ENCODE measurements at places on chromosomes 12 and 14.

GRCh38 chr14:88592031-88592430 is 29.2 kb downstream of the ZC3H14 start:
- no peak for DNase-seq

- peak; percentile 17 for DNase-seq
Observed at GRCh38 chr12:7439579-7440505, 4.1 kb downstream of the CD163L1 start.

DNA sequence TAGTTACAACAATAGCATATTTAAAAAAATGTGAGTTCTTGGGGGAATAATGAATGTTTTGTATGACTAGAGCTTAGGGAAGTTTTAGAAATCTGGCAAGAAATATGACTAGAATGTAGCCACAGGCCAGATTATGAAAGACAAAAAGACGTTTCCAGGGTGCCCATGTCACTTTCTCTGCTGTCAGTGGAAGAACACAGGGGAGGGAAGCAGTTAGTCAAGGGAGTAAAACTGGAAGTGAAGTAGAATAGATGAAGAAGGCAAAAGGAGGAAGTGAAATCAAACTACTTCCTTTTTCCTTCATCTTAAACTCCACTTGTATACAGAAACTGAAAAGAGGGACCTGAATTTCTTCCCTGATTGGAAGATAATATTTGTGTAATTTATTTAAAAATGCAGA is 81.2 kb upstream of the ATP2B1 start:
- no peak for DNase-seq

GRCh38 chr14:77375164-77375950 is 1.5 kb downstream of the TMED8 start:
- no peak for DNase-seq

- DNase-seq: no peak
Observed at GRCh38 chr12:48040354-48040753, 36.1 kb upstream of the COL2A1 start.

DNA sequence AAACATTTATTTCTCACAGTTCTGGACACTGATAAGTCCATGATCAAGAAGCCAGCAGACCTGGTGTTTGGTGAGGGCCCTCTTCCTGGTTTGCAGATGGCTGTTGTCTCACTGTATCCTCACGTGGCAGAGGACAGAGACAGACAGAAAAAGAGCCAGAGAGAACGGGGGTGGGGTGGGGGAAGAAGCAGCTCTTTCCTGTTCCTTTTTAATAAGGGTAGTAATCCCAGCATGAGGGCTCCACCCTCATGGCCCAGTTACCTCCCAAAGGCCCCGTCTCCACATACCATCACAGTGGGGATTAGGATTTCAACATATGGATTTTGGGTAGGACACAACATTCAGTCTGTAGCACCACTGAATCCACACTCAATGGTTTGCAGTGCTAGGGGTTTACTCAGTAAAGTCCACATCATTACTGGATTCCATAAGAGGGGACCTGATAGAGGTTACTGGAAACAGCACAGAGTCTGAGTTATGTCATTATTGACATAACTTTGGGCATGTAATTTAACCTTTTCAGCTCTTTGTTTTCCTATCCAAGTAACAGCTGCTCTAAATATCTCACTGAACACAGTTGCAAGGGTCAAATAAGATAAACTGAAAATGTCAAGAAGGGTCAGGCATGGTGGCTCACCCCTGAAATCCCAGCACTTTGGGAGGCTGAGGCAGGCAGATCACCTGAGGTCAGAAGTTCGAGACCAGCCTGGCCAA is 53.2 kb downstream of the RPAP3 start:
- DNase-seq: no peak

- no peak for DNase-seq
Observed at GRCh38 chr14:99664058-99664936, 19.4 kb downstream of the HHIPL1 start.

DNA sequence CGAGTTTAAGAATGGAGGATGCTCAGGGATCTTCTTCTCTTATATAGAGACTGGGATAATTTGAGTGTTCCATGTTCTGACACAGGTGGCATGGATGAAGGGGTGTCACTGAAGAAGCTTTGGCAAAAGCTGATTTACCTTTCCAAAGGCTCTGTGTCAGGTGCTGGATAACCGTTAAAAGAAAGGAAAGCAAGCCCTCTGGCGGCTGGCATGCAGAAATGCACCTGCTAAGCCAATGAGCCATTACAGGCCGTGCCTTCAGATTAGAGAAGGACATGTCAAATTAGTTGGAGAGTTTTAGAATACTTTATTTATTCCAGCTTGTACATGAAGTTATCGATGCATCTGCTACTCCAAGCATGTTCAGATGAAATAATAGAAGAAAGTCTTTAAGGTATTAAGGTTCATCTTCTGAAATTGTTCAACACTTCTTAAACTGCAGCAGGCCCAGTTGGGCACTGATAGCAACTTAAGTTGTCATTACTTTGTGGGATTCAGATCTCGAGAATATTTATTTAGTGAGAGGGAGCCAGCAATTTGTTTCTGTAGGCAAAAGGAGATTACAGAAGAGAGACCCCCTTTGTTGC is 678.2 kb downstream of the NRXN3 start:
- no peak for DNase-seq

DNA sequence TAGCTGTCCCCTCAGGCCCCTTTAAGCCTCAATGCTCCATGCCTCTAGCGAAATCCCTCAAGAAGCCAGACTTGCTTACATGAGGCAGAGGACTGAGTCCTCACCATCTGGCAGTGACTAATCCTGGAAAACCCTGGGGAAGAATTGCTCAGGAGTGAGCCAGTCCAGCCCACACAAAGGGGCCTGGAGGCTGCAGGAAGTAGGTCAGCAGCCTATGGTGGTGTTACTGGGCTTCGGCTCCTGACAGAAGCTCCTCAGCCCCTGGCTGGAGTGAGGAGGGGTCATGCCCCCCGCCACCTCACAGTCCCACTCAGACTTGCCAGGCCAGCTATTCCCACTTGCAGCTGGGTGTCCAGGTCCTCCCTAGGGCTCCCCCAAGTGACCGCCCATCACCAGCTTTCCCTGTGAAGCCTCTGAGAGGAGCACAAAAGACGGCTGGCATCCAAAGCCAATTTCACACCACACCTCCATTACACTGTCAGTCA is 250.5 kb downstream of the DPF3 start:
- no peak for DNase-seq

DNA sequence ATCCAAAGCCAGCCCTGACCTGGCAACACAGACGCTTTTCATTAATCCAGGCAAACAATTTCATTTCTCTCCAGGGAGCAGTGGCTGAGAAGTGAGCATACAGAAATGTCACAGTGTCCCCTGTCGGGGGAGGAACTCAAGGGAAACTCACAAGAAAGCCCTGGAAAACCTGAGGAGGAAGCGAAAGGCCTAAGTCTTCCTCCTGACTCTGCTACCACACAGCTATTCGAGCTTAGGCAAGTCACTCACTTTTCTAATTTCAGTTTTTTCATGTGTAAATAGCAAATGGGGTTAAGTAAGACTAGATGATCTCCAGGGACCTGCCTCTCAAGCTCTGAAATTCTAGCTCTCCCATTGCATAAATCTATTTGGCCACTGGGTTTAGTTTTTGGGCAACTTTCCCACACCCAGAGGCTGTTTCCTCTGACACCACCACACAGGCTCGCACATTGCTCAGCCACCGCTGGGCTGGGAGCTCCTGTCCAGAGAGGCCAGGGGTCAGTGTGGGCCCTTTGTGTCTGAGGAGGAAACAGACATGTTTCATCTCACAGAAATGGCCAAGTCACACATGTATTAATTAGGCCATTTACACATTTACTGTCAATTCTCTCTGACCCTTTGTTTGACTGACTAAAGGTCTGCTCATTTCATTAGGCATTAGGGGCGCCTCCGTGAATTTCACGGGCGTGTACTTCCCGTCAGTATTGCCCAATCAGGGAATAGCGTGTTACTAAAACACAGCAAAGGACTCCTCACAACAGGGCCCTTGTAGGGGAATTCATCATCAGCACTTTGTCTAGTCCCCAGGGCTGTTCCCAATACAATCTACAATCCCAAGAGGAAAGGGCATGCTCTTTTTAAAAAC is 9.8 kb upstream of the PNMA1 start:
- no peak for DNase-seq

DNA sequence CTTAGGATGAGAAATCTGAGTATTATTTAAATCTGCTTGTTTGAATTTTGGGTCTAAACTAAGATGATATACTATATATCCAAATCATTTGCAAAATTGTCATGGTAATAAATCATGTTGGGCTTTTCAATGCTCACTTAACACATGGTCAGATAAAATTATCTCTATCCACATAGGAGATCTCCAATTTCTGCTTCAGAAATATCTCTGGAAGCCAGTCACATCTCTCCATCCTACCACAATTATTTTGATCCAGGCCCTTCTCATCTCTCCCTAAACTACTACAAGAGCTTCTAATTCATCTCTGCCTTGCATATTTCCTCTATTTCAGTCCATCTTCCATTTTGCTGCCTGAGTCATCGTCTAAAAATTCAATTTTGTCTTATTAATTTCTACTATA is 3.8 kb downstream of the DCN start:
- DNase-seq: no peak

GRCh38 chr12:127263621-127264020 is 1003.3 kb upstream of the TMEM132C start:
- no peak for DNase-seq

- no peak for DNase-seq
Observed at GRCh38 chr12:112188130-112188830, 62.9 kb downstream of the TRAFD1 start.

DNA sequence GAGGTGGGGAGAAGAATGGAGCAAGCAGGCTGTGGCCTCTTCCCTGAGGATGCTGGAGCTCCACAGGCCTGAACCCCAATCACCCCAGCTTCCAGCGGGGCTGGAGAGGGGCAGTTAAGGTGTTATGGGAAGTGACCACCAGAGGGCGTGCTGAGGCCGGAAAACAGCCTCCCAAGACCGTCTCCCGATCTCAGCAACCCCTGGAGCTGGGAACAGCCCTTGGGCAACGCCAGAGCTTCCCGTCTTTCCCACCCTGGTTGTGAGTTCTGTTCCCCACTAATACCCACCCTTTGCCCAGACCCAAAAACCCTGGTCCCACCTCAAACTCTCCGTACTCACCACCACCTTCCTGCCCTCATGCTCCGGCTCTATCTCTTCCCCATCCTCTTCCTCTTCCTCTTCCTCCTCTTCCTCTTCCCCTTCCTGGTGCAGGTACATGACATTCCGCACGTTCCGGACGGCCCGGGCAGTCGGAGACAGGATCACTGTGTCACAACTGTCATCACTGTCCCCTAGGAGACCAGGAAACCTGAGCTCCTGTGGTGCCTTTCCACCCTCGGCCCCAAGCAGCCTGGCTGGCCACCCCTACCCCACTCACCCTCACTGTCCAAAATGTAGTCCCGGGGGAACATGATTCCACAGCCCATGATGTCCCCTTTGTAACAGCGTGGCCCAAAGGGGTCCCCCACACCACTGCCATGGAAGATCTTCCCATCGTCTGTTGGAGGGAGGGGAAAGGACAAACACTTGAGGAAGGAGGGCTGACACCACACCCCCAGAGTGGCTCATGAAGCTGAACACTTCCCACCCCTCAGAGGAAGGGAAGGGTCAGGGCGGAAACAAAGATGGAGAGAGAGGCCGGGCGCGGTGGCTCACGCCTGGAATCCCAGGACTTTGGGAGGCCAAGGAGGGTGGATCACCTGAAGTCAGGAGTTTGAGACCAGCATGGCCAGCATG is 12.9 kb downstream of the SPRYD3 start:
- peak; percentile 44 for DNase-seq

- DNase-seq: no peak
Observed at GRCh38 chr14:99447739-99448138, 32.9 kb downstream of the SETD3 start.

GRCh38 chr12:82866946-82867345 is 180.2 kb downstream of the TMTC2 start:
- DNase-seq: no peak

DNA sequence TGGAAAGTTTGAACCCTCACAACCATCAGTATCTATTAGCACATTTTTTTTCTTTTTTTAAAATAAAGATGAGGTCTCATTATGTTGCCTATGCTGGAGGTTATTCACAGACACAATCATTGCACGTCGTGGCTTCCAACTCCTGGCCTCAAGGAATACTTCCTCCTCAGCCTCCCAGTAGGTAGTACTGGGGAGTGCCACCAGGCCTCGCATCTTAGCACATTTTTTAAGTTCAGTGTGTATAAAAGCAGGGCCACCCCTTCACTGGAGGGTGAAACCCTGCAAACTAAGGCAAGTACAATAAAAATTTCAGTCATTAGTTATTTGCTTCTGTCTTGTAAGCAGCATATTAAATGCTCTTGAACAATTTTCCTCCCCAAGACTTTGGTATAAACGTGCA is 114.2 kb upstream of the SINHCAF start:
- DNase-seq: no peak

DNA sequence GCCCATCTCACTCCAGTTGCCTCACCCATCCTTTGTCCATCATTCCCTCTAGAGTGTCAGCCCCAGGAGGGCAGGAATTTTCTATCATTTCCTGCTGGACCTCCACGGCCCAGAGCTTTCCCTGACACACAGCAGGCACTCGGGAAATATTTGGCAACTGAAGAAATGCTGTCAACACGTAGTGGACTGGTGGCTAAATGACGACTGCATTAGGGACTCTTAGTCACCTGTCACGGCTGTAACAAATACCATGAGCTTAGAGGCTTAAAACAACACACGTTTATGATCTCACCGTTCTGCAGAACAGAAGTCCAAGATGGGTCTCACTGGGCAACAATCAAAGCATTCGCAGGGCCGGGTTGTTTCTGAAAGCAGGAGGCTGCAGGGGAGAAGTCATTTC is 91.3 kb downstream of the PHETA1 start:
- no peak for DNase-seq
